Activated gamma-delta T cell treated with Interleukin-2 at 50 U/mL for 16 hours (primary cell): ENCODE measurements at places on chromosomes 12 and 14.
A peak's percentile ranks its signal among the peaks of the same experiment; 100 is the strongest.

GRCh38 chr12:94318181-94318580 is 141.5 kb downstream of the CEP83 start:
- DNase-seq, result no peak

GRCh38 chr12:117494833-117495655 is 133.6 kb upstream of the NOS1 start:
- DNase-seq, result no peak

DNA sequence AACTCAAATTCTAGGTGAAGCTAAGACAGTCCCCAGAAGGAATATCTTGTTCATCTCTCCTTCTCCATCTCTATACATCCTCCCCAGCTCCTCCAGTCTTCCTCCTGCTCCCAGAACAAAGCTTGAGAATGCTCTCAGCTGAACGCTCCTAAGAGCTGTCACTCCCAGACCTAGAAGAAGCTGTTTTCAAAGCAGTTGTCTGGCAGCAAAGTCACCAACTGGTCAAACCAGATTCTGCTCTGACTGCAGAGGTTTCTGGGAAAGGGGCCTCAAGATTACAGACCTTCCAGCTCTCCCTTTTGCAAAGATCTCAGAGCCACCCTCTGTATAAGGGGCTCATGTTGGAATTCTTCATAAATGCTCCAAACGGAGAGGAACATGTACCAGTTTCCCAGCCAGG is 9.6 kb upstream of the HSPB8 start:
- DNase-seq, result no peak

DNA sequence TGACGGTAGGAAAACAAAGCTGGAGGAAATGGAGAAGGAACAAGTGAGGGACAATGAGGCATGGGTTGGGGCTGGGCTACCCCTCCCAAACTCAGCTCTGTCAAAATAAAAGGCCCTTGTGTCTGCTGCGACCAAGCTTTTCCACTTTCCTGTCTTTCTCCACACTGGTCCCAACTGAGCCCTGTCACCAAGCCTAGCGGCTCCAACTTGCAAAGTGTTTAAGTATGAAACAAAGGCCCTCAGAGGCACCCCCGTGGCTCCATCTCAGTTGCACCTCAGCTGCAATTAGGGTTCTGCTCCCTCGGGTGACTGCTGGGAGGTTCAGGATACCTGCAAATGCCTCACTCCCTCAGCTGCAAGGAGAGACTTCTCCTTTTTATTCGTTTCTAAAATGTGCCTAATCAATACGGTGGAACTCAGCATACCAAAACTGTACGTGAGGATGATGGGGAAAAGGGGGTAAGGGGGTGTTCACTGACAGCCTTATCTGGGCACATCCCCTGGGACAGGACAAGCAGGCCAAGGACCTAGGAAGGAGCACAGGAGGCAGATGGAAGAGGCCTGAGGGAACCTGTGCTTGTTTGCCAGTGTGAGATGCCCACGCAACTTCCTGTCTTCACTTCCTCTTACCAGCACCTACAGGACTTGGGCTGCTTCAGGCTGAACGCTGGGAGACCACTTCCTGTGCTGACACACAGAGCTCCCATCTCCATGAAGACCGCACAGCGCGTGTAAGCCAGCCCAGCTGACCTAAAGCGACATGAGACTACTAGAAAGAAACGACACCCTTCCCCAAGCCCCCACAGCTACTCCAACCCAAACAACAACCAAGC is 8.9 kb downstream of the VAMP1 start:
- peak; percentile 82 for DNase-seq

DNA sequence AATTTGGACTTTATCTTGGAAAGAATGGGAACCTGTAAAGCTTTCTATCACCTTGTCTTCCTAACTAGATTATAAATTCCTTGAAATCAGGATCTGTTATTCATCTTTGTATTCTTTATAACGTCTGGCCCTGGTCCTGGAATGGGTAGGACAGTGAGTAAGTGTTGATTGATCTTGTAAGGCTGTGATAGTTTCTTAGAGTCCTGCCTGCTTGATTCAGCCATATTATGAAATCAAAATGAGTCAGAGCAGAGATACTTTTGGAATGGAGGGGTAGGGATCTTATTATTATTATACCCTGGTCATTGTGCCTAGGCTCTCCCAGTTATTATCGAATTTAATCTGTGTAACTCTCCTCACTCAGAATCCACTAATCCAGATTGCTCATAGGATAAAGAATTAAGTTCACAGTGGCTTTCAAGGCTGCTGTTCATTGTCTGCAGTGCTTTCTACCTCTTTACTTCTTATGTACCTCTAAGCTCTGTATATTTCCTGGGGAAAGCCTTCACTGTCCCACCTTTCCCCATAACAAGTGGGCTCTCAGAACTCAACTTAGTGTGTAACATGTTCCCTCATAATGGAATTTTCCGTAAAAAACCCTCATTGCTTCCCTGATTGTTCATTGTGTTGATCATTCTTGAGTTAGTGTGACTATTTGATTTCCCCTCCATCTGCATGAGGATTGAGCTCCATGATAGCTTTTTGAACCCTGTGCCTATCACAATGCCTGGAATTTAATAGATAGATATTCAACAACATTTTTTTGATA is 93.3 kb downstream of the DAAM1 start:
- no peak for DNase-seq

GRCh38 chr12:111446631-111447570 is 41.2 kb downstream of the SH2B3 start:
- DNase-seq, result no peak

DNA sequence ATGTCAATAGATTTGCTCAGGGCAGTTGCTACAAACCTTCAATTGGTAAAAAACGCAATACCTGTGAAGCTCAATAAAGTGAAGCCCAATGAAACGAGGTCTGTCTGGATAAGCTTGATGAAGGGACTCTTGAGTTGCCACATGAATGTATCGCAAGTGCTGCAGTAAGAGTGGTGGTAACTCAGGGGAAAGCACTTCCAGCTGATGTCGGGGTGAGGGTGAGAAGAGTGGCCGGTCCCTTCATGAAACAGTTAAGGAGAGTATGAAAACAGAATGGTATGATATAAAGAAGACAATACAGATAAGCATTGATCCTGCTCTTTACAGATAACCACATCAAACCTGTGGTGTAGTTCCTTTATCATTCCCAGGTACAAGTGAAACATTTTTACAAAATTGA is 83.4 kb upstream of the EVL start:
- no peak for DNase-seq

DNA sequence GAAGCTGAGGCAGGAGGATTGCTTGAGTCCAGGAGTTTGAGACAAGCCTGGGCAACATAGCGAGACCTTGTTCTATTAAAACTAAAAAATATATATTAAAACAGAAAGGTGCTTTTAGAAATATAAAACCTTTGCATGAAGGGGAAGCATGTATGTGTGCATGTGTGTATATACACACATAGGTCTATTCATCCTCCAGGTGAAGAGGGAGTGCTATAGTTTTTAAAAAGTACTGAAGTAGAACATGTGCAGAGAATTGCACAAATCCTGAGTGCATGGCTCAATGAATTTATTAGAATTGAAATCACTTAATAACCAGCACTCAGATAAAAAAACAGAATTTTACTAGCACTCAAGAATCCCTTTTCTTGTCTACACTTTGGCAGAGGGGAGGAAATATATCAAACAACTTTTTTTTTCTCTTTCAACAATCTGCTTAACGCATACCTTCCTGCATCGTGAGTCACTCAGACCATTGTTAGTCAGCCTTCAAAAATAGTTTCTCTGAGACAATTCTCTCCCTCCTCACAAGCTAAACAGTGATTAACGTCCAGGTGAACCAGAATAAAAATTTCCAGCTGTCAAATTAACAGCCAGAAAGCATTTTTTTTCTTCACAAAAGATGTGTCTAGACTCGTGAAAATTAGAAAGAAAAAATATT is 17.7 kb upstream of the NEDD1 start:
- DNase-seq, result no peak

- DNase-seq, result no peak
Observed at GRCh38 chr12:75812271-75813018, 219.1 kb downstream of the PHLDA1 start.

- DNase-seq, result no peak
Observed at GRCh38 chr14:69685218-69685616, 73.8 kb downstream of the SUSD6 start.

DNA sequence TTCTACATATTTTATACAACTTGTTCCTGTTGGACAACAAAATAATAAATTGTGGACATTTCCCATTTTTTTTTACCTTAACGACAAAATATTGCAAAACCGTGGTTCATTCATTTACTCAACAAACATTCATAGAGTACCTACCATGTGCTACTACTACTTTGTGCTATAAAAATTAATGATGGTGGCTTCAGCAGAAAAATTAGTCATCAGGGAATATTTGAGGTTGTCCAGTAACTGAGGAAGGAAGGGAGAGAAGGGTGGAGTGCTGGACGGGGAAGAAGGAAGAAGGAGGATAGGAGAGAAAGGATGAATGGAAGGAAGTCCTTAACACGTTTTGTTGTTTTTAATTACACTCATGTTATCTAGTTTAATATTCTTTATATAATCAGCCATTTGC is 53.7 kb downstream of the PPFIBP1 start:
- DNase-seq, result no peak

DNA sequence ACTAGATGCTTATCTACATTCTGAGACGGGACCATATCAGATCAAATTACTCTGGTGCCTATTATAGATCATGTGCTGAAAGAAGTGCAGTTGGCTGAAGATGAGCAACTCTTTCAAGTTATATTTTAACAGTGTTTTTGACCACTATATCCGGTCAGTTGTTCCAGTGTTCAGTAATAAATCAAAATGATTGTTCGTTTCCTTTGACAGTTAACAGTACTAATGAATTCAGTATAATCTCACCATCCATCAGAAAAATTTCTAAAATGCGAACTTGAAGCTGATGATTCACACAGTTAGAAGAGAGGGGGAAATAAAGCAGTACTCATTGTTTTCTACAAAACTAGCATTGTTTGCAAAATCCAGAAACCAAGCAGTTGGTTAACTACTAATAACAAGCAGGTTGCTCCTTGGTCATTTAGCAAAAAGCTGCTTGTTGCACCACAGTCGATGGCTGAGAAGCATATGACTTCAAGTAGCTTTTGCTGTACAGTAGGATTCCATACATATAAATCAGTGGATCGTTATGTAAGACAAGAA is 2.3 kb downstream of the RPS6KA5 start:
- no peak for DNase-seq

GRCh38 chr14:32004300-32004699 is 72.8 kb upstream of the ARHGAP5 start:
- no peak for DNase-seq

DNA sequence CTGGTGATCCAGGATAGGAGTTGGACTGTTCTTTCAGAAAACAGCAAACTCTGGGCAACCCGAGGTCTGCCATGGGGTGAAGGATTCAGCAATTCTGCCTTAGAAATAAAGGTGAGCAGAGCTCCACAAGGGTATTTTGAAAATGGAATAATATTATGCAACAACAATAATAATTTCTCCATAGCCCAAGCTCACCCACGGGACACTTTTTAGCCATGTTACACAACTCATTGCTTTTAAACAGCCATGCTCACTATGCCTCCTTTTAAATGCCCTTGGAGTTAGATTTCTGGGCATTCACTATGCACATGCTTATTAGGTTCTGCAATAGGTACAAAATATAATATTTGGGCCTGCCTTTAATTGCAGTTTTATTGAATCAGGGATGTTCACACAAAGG is 37.2 kb downstream of the SLC35F4 start:
- no peak for DNase-seq

DNA sequence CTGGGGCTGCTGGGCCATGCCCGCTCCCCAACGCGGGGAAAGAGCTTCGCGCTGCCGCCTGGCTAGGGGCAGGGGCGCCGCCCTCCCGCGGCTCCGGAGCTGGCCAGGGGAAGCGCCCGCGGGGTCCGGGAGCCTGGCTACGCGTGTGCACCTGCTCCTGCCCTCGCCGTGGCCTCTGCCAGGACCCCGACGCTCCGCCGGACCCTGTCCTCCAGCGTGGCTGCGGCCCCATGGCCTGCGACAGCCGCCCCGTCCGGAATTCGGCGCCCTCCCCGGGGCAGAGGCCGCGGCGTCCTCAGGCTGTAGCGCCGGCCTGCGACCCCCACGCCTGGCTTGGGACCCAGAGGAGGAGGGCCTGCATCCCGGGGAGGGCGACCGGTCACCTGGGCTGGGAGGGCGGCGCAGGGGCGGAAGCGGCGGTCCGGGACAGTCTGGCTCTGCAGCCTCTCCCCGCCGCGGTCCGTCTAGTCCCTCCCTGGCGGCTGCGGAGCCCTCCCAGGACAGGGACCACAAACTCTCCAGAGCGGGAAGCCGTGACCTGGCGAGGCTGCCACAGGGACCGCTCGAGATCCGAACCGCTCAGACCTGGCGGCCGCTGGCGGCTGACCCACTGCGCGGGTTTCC is 85.6 kb downstream of the ALG10 start:
- no peak for DNase-seq

GRCh38 chr12:122867691-122868461 is 28.0 kb downstream of the VPS37B start:
- DNase-seq, result no peak

GRCh38 chr12:55686366-55687010 is 21.2 kb downstream of the ITGA7 start:
- DNase-seq, result no peak

- no peak for DNase-seq
Observed at GRCh38 chr12:100860611-100861010, 66.0 kb downstream of the ANO4 start.

GRCh38 chr12:72982356-72982755 is 710.2 kb downstream of the TRHDE start:
- no peak for DNase-seq

DNA sequence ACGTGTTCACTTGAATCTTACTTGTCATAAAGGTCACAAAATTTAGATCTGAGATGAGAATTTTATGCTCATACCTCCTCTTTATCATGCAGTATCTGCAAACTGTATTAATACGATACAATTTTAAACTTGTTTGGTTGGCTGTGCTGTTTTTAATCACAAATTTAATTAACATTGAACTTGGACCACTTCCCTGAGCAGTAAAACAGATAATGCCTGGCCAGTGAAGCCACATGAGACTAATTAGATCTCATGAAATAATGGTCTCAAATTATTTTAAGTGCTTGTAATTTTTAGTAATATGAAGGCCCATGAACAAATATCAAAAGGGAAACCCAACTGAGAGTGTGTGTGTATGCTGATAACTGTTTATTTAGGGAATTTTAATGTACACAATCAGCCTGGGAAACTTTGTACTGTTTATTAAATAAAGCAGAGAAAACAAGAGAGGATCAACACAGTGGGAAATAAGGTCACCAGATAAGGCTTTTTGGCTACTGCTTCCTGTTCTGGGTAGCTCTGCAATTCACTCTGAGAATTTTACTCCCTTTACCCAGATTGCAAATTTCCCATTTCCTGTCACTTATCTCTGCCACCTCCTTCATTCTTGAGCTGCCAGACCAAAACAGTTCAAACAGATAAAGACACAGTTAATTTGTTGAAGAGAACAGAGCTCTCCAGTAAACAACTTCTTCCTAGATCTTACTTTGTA is 61.6 kb upstream of the GNPNAT1 start:
- no peak for DNase-seq

GRCh38 chr14:89121968-89122620 is 294.9 kb downstream of the FOXN3 start:
- DNase-seq, result no peak
